Stimulated activated CD8-positive, alpha-beta memory T cell treated with anti-CD3 and anti-CD28 coated beads, Interleukin-7, amount 100 ng/mL, for 48 hours (primary cell): ENCODE measurements at places on chromosomes 5 and 9.

GRCh38 chr5:112646139-112646936 is 91.3 kb upstream of the APC start:
- DNase-seq, result no peak

- DNase-seq, result no peak
Measured at GRCh38 chr5:177081859-177082258, 4.9 kb upstream of the FGFR4 start.

DNA sequence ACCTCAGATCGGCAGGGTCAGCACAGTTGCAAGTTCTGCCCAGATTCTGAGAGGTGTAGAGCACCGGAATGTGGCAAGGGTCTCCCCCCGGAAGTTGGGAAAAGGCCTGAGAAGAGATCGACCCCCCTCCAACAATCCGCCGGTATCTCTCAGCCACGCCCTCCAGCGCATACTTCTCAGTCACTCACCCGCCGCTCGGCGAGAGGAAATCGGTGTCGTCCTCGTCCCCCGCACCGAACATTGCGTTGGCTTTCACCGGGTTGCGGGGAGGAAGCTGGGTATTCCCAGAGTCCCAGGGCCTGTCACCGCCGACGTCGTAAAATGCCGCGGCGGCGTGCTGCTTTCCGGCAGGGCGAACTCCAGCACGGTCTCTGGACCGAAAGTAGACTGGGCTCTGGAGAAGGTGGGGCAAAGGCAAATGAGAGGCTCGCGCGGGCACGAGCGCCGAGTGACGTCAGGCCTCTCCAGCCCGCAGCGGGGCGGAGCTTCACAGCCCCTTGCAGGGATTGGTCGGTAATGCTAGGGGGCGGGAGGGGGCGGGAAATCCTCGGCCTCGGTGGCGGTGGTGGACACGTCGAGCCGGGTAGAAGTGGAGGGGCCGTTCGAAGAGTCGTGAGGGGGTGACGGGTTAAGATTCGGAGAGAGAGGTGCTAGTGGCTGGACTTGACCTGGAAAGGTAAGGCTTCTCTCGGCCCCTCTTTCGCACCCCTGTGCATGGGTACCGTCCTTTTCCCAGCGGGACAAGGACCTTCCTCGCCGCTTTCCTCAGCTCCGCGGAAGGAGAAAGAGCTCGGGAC is at the start of the genes FKBP15 and SLC31A1:
Gene FKBP15, minus strand, starts transcription at position 275 of the 797 bp plus-strand sequence. Its CDS starts 34 bp downstream, at position 241.
Gene SLC31A1, plus strand, starts transcription at position 542 of the 797 bp plus-strand sequence. CDS start 34,605 bp downstream, outside the sequence.
- DNase-seq, result peak; percentile 93

- no peak for DNase-seq
Measured at GRCh38 chr9:125746774-125747052, 460 bp upstream of the PBX3 start.

GRCh38 chr5:1390861-1391600 is 46.1 kb upstream of the CLPTM1L start:
- DNase-seq, result no peak

GRCh38 chr9:68843239-68843638 is 138.2 kb downstream of the PIP5K1B start:
- no peak for DNase-seq

DNA sequence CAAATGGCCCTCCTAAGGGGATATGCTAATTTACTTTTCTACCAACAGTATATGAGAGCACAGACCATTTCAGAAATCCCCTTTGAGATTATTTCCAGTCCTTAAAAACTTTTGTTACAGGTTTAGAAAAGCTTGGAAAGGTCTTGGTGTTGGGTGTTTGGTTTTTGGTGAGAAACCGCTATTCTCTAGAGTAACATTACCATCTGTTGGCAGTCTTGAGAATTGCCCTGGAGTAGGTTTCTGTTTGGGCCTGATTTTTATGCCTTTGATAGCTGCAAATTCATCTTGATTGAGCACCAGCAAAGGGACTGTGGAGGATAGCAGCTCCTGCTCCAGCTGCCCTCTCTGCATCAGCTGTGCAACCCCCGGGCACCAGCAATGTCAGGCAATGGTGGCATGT is 8.0 kb downstream of the NUDT2 start:
- no peak for DNase-seq

- no peak for DNase-seq
Measured at GRCh38 chr9:104842698-104843097, 78.8 kb downstream of the NIPSNAP3B start.

DNA sequence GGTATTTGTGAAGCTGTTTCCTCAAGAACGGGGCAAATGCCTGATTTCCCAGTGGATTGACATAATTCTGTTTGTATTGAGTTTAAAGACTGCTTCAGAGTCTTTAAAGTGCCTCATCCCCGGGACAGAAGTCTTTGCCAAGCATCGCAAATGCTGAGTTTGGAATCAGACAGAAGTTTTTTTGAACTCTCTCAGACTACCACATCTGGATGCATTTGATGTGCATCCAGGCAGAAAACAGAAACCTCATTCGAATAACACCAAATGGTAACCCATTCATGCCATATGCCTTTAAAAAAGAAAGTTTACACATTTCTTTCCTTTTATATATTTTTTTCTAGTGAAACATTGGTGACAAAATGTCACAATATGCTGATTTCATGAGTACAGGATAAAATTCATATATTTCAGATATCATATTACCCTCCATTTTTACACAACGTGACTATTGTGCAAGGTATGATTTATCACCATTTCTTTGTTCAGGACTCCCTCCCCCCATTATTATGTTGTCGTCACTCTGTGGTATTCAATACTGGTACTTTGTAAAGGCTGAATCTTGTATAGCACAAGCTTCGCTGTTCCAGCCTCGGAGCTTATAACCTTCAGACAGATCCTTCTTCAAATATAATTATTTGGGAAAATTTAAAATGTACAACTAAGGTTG is 91.1 kb downstream of the ZNF608 start:
- no peak for DNase-seq

DNA sequence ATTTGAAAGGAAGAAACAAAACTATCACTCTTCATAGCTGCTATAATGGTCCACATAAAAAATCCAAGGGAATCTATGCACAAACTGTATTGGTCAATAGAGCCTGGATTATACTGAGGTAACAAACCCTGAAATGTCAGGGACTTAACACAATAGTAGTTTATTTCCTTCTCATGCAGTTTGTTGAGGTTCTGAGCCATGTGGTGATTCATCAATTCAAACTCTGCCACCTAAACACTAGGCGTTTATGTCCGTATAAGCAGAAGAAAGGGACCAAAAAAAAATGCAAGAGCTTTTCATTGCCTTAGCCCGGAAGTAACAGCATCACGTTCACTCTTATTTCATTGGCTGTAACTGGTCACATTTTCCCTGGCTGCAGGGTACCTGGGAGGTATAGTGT is 464.7 kb downstream of the ZSWIM6 start:
- no peak for DNase-seq

GRCh38 chr9:121942866-121943382 is 150.2 kb downstream of the TTLL11 start:
- no peak for DNase-seq
